Fibroblast of skin of left biceps (primary cell): ENCODE measurements at places on chromosomes 5 and 9.

GRCh38 chr5:73312872-73313510 is 135.6 kb downstream of the FOXD1 start:
- no peak for DNase-seq

- peak; percentile 96 for DNase-seq
Observed at GRCh38 chr5:172420235-172420939, 33.9 kb downstream of the SH3PXD2B start.

DNA sequence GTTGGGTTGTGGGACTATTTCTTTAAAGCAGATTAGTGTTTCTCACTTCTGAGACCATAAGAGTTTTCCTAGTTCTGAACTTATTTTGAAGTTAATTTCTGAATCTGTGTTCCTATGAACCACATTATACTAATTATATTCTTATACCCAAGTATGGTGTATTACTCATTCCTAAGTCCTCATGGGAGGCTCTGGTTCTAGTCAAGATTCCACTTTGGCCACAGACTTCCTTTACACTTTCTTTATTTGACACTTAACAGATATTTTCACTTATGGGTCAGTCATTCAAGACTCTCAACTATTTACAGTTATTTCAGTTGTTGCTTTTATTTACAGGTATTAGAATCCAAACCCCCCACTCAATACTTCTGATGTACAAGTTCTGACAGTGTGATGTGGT is 937.2 kb upstream of the TYRP1 start:
- DNase-seq, result no peak

GRCh38 chr5:134184155-134185135 is 7.7 kb upstream of the SKP1 start:
- no peak for DNase-seq

DNA sequence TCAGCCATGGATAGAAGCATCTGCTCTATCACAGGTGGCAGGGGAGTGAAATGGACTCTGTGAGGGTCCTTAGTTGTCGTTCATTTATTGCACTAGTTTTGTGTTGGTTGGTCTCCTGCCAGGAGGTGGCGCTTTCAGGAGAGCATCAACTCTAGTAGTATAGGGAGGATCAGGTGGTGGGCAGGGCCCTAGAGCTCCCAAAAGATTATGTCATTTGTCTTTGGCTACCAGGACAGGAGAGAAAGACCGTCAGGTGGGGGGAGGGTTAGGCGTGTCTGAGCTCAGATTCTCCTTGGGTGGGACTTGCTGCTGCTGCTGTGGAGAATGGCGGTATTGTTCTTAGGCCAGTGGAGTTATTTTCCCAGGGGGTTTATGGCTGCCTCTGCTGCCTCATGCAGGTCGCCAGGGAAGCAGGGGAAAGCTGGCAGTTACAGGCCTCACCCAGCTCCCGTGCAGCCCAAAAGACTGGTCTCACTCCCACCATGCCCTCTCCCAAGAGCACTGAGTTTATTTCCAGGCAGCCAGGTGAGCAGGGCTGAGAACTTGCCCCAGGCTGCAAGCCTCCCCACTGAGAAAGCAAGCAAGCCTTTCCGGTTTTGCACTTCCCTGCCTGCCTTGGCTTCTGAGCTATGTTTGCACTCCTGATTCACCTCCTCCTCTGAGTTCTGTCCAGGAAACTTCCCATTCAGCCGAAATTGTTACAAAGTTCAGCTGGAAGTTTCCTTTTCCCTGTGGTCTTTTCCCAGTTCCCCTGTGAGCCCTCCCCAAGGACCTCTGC is 317.3 kb downstream of the TAF11L14 start:
- DNase-seq, result no peak

GRCh38 chr5:108760512-108760911 is 12.8 kb downstream of the FER start:
- no peak for DNase-seq

GRCh38 chr9:123695386-123695785 is 234.5 kb downstream of the DENND1A start:
- no peak for DNase-seq

DNA sequence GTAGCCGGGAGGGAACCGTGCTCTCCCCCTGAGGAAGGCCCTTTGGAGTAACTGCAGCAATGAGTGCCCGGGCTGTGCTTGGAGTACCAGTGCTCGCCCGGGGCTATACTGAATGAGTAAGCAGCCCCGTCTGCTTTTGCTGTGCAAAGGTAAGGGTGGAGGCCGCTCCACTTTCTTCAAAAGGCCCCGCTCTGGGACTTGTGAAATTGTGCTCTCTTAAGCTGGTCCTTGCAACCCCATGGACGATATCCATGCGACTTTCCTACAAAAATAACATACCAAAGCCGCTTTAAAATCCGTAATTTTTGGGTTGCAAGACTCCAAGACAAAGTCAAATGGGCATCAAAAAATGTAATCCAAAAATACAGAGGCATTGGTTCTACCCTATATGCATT is 578 bp upstream of the TNFAIP8 start:
- DNase-seq, result no peak

DNA sequence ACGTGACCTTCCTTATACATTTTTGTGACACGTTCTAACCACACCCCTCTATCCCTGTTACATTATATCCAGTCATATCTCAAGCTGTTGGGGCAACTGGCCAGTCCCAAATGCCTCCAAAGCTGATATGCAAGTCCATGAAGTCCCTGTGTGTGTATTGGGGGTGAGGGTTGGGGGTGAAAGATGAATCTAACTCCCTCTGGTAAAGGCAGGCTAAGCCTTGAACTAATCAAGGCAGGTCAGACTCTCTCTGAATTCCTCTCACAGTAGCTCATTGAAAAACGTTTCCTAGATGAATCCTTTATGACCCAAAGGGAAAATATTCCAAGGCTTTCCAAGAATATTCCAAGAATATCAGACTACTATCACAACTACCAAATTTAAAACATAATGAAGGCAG is 174.4 kb downstream of the MUSK start:
- no peak for DNase-seq

GRCh38 chr5:112776301-112776856 is 38.7 kb downstream of the APC start:
- DNase-seq, result peak; percentile 52

GRCh38 chr5:3393920-3394597 is 201.6 kb upstream of the IRX1 start:
- DNase-seq, result no peak

DNA sequence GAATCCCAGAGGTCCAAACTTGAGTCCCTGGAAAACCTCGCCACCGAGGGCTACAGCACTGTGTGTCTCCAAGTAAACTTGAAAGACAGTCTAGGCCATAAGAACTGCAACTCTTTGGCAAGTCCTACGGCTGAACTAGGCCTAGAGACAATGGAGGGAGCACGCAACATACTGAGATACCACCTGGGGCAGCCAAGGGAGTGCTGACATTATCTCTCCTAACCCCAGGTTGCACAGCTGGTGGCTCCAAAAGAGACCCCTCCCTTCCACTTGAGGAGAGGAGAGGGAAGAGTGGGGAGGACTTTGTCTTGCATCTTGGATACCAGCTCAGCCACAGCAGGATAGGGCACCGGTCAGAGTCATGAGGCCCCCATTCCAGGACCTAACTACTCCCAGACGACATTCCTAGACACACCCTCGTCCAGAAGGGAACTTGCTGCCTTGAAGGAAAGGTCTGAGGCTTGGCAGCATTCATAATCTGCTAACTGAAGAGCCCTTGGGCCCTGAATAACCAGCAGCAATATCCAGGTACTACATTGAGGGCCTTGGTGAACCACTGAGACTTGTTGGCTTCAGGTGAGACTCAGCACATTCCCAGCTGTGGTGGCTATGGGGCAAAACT is 42.7 kb downstream of the AP3B1 start:
- DNase-seq, result no peak

DNA sequence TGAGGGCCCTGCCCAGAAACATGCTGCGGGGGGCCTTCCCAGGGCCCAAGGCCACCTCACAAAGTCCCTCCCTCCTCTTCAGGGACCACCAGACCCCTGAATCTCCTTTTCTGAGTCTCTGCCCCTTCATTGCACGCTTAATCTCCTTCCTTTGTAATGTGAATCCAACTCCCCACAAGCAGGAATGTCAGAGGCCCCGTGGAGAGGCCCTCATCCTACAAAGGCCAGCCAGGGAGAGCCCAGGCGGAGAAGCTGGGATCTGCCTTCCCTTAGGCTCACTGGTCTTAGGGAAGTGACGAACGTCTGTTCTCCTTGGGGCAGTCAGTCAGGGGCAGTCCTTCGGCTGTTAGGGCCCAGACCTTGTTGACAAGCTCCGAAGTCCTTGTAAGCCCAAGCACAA is 2.3 kb downstream of the SMIM33 start:
- DNase-seq, result no peak

DNA sequence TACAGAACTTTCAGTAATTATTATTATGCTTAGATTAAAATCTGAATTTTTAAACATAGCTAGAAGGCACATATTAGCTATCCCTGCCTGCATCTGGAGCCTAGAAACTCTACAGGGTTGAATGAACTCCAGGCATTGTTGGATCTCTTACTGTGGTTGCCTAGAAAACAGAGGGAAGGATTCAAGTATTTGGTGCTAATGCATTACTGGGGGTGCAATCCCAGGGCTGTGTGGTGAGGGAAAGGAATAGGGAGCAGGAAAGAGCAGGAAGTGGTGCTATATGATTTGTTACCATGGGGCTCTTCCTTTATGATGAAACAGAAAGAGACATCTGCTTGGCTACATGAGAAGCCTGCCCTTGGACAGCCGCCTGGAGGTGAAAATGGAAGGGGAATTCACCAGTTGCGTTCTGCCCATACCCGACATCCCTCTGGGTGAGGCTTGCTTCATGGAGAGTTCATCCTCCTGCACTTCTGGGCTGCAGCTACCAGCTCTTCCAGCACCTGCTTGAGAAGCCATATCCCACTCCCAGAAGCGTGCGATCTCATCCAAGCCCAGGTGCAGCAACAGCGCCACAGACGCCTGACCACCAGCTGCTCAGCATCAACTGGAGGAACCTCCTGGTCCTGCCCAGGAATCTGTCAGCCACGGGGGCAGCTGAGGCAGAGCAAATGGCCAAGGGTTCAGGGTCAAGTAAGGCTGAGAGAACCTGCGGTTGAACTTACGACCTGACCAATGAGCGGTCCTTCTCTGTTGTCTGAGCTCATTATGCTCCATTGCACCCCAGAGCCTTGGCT is 362.8 kb downstream of the SEMA5A start:
- no peak for DNase-seq

GRCh38 chr5:128036950-128037349 is 46.6 kb upstream of the SLC12A2 start:
- no peak for DNase-seq

- no peak for DNase-seq
Observed at GRCh38 chr9:7212101-7212500, 454.3 kb downstream of the KDM4C start.

GRCh38 chr9:76677481-76678055 is 86.7 kb upstream of the PCA3 start:
- no peak for DNase-seq

DNA sequence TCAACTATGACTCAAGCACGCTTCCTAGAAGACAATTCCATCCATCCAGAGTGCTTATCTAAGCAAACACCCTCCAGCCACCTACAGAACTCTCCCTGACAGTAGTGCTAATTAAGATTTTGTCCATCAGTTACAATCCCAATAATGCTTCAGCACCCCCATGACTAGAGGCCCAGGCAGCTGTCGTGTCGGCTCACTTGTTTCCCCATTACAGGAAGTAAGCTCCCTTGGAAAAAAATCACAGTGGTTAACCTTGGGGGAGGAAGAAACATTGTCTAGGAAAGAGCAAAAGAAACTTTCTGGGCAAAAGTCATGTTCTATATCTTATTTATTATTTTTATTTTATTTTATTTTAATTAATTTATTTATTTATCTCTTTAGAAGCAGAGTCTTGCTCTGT is 108.8 kb upstream of the LPAR1 start:
- DNase-seq, result no peak
